GM12878 (cell line): ENCODE measurements at places on chromosomes 7 and 10. TPM values are rescaled to one million over a fixed set of nuclear protein-coding genes. Genes with fewer than 3 reads are reported as not detected.

DNA sequence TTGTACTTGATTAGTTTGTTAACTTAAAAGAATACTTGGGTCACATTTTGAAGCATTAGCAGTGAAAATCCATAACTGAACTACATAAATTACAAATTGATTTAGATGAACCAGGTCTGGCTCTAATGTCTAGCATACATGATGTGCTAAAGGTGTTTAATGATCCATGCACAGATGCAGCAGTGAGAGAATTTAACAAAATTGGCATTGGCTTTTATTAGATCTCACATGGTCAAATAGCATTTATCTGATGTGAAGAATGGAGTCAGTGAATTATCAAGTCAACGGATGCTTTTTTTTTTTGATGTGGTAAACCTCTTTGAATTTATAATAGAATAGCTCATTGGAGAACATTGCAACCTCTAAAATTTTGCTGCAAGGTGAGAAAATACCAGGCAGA lies 293.0 kb upstream of the POT1 start:
- no peak overlapping the region for H3K27ac ChIP-seq
- no peaks in the 10 kb centered on the region for H3K27me3 ChIP-seq
- H3K4me1 ChIP-seq, result no peaks in the 10 kb centered on the region
- no peak overlapping the region for H3K4me3 ChIP-seq

DNA sequence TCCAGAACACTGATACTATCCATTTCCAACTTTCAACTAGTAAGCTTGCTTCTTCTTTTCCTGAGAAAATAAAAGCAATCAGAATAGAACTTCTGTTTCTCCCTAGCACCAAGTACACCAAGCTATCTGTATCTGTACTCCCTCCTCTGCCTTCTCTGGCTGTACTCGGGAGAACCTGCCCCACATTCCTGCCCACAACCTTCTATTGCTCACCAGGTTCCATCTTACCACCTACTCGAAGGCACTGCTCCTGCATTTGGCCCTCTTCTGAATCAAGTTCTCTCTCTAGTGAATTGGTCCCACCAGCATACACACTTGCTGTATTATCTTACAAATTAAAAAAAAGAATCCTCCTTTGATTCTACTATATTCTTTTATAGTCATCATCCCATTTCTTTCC lies 169.6 kb upstream of the PTN start:
- DNase-seq, result no peak
- H3K4me1 ChIP-seq, result no peaks in the 10 kb centered on the region
- no peaks in the 10 kb centered on the region for H3K36me3 ChIP-seq
- H3K27me3 ChIP-seq, result no peaks in the 10 kb centered on the region

DNA sequence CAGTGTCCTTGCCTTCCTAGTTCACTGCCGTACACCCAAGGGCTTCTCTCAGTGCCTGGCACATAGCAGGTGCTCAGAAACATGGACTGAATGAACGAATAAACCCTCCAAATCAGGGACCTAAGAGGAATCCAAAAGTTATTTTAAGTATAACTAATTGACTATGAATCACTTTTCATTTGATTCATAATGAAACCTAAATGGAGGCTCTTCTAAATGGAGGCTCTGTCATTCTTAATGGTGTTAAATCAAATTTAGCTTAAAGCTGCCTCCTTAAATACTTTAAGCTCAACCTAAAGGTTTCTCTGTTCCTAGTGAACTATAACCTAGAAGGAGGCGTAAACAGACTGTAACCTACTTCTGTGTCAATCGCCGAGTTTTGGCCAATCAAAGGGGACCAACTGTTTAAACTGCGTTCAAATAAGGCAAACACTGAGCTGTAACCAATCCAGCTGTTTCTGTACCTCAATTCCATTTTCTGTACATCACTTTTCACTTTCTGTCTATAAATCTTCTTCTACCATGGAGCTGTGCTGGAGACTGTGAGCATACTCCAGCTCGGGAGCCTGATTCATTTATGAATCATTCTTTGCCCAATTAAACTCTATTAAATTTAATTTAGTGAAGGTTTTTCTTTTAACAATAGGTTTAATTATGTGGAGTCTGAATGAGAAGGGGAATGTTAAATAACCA lies 11.0 kb downstream of the PYROXD2 start:
- peak overlapping the region; percentile 72 for H3K27ac ChIP-seq
- no peaks in the 10 kb centered on the region for H3K36me3 ChIP-seq
- H3K27me3 ChIP-seq, result no peaks in the 10 kb centered on the region
- H3K4me1 ChIP-seq, result peaks cover 24% of the 10 kb centered on the region
- no peak for DNase-seq
- 0 out of 2 replicates have a peak overlapping the region, but pooled peaks have one; percentile 37 for H3K4me3 ChIP-seq

GRCh38 chr10:49076319-49076718 lies 39.0 kb downstream of the VSTM4 start:
- no peaks in the 10 kb centered on the region for H3K36me3 ChIP-seq
- no peak overlapping the region for H3K27ac ChIP-seq
- no peak overlapping the region for H3K4me3 ChIP-seq
- no peak for DNase-seq
- no peaks in the 10 kb centered on the region for H3K27me3 ChIP-seq

DNA sequence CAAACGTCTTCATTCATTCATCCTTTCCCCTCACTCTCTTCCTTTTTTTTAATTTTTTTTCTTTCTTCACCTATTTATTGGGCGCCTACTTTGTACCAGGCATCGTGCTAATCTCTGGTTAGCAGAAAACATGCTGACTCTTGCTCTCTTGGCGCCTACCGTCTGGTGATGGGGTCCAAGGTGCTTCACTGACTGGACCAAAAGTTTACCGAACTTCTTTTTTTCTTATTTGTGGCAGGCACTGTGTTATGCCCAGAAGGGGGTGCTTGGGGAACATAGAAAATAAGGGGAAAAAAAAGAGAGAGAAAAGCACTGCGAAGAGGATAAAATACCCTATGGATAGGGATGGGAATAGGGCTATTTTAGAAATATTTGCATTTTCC lies 505 bp upstream of the FAM204A start:
- no peak for DNase-seq
- H3K36me3 ChIP-seq, result no peaks in the 10 kb centered on the region
- peak overlapping the region; percentile 94 for H3K4me3 ChIP-seq
- no peaks in the 10 kb centered on the region for H3K27me3 ChIP-seq
- no peaks in the 10 kb centered on the region for H3K4me1 ChIP-seq

GRCh38 chr10:45564303-45564959 lies 108.1 kb downstream of the ZFAND4 start:
- no peak overlapping the region for H3K4me3 ChIP-seq
- no peak for DNase-seq
- H3K4me1 ChIP-seq, result peaks cover 5% of the 10 kb centered on the region; the same call in 1 of the 2 replicates
- H3K27ac ChIP-seq, result no peak overlapping the region

DNA sequence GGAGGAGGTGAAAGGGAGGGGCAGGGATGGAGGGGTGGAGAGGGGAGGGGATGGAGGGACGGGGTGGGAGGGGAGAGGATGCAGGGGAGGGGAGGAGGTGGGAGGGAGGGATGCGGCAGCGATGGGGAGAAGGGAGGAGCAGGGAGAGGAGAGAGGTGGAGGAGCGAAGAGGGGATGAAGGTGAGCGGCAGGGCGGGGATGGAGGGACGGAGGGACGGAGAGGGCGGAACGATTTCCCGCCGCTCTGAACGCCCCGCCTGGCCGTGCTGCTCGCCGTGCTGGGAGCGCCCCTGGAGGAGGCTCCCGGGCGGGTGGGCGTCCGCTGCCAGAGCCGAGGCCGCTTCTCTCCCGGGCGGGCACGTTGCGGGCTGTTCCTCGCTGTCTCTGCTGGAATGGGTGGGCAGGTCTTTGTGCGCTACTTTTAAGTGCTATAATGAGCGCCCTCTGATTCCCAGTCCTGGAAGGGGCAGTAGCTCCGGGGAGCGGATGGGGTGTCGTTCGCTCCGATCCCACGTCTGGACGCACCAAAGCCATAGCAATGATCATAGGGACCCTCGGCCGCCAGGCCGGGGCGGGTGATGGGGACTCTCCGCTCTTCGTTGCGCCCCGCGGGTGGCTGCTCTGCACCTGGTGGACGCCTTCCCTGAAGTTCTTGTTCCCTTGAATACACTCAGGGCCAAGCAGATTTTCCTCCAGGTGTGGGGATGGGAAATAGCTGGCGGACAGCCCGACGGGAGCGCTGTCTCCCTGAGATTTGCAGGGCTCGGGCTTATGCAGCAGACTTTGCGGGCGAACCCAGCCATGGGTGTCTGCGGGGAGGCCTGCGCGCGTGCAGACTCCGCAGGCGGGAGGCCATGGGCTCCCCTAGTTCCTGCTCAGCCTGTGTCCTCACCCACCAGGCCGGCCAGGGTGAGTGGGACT lies 81.1 kb upstream of the CPXM2 start:
- H3K27ac ChIP-seq, result no peak overlapping the region
- no peak overlapping the region for H3K4me3 ChIP-seq
- no peaks in the 10 kb centered on the region for H3K36me3 ChIP-seq
- no peak for DNase-seq
- no peaks in the 10 kb centered on the region for H3K4me1 ChIP-seq
- no peaks in the 10 kb centered on the region; the same call in none of the 2 replicates for H3K27me3 ChIP-seq

DNA sequence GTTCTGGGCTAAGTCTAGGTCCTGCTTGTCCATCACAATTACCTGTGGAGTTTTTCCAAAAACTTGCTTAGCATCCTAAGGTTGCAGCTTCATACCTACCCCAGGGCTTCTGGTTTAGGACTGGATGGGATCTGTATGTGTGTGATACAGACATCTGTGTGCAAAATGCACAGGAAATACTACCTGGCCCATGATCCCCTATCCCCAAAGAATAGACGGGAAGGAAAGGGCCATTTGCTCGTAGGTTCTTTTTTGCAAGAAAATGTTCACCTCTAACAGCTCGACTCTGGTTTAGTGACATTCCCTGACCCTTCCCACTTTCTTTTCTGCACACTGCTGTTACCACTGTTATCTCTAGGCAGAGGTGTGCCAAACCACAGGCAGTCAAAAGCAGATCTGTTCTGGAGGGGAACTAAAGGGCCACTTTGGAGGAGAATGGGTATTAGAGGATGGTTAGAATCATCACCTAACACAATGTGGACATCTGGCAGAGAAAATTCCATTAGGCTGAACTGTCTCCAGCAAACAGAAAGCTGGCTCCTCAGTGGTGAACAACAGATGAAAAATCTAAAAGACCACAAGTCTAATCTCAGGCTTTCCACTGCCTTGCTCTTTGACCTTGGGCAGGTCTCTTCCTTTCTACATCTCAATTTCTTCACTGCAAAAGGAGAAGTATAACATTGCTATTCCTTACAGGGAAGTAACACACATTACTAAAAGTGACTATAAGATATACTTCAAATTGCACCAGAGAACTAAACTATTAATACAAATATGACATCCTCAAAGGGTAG lies 107.4 kb downstream of the UBE2H start:
- DNase-seq, result no peak
- H3K4me3 ChIP-seq, result no peak overlapping the region
- no peak overlapping the region for H3K27ac ChIP-seq
- peaks cover 8% of the 10 kb centered on the region; the same call in 1 of the 2 replicates for H3K4me1 ChIP-seq
- H3K36me3 ChIP-seq, result peaks cover 5% of the 10 kb centered on the region; the same call in 1 of the 2 replicates

DNA sequence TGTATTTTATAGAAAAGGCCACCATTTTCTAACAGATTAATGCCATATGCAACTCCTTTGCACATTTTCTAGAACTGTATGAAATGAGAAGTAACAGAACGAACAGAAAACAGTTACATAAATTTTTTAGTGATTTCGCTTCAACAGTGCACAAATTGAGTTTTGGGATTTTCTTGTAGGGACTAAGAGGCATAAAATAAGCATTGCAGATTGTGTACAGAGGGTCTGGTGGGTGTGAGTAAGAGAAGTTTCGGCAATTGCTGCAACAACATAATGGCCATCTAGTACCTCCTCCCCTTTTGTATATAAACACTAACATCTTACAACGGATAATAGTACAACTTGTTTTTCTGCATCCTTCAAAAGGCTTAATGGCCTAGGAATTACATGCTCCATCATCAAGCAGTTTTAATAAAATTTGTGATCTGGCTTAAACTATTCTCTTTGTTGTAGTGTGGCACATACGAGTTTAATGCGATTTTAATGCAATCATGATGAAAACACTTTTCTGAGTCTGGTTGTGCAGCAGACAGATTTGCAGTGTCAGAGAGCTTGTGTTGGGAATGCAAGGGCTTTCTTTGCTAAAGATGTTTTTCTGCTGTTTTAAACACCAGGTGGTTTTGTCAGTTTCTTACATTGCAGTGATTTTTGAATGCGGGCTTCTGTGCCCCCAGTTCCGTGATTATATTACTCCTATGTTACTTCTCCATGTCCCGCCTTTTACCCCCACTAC lies 2.9 kb downstream of the GLCCI1 start:
- H3K27me3 ChIP-seq, result no peaks in the 10 kb centered on the region
- peak overlapping the region; percentile 73 for H3K4me3 ChIP-seq
- H3K4me1 ChIP-seq, result peaks cover 11% of the 10 kb centered on the region; the same call in 1 of the 2 replicates
- no peak for DNase-seq
- peak overlapping the region; percentile 95 for H3K27ac ChIP-seq

DNA sequence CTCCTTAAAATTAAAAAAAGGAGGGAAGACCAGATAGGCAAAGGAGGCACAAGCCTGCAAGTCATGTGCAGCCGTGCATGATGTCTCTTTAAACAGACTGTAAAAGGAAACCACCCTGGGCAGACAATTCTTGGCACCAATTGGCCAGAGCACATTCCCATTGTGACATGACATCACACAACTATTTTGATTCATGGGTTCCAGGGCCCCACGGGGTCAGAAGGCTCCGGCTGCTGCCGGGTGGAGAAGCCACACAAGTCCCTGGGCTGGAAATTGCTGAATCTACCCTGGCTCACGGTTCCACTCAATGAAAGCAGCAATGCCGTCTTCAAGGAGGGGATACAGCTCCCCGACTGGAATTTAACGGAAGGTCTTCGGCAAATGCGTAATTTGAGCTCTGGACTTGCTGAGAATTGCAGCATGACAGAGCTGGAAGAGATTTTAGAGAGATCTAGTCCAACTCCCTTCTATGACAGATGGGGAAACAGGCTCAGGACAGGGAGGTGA lies 140.5 kb downstream of the PRKAG2 start:
- no peaks in the 10 kb centered on the region for H3K36me3 ChIP-seq
- no peaks in the 10 kb centered on the region for H3K4me1 ChIP-seq
- H3K27ac ChIP-seq, result no peak overlapping the region
- H3K4me3 ChIP-seq, result no peak overlapping the region
- DNase-seq, result no peak

DNA sequence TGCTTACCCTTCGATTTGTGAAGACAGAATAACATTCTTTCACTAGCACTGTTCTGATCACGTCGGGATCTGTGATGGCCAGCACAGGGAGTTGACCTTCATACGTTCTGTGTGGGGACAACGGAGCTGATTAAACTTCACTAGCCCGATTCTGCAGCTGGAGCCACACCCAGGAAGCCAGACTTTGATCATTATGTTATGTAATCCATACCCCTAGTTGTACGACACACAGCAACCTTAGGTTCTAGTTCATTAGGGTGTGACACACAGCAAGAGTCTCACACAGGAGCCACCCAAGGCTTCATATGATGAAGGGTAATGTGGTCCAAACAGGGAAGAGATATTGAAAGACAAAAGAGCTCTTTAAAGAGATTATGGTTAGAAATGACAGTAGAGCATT lies 7.2 kb downstream of the CYP3A5 start:
- DNase-seq, result no peak
- no peak overlapping the region for H3K4me3 ChIP-seq
- H3K4me1 ChIP-seq, result no peaks in the 10 kb centered on the region
- H3K36me3 ChIP-seq, result no peaks in the 10 kb centered on the region
- H3K27me3 ChIP-seq, result no peaks in the 10 kb centered on the region

- H3K27ac ChIP-seq, result no peak overlapping the region
- no peak for DNase-seq
- H3K4me1 ChIP-seq, result no peaks in the 10 kb centered on the region
- no peaks in the 10 kb centered on the region for H3K36me3 ChIP-seq
- H3K4me3 ChIP-seq, result no peak overlapping the region
These were observed 474.1 kb upstream of the ZMIZ1 start for GRCh38 chr10:78594559-78595268.

GRCh38 chr10:35783305-35783838 lies 141.3 kb upstream of the FZD8 start:
- DNase-seq, result no peak
- no peaks in the 10 kb centered on the region for H3K27me3 ChIP-seq
- no peak overlapping the region for H3K27ac ChIP-seq
- no peaks in the 10 kb centered on the region for H3K4me1 ChIP-seq

The OR6B1 gene
- total RNA-seq, result not detected in 2 replicates

The ENO4 gene
- total RNA-seq, result not detected in 2 replicates

The ABCB1 gene
- total RNA-seq, result 2.5 and 2.6 TPM in 2 replicates

The SLC26A4 gene
- not detected in 2 replicates for total RNA-seq
